Fibroblast of villous mesenchyme (primary cell): ENCODE measurements at places on chromosomes 13 and 19. TPM values are rescaled to one million over a fixed set of nuclear protein-coding genes. Genes with fewer than 3 reads are reported as not detected.

The ANGPTL4 gene
- 0.64 and 1.3 TPM in 2 replicates for total RNA-seq

The RNF17 gene
- 0.86 and 1.9 TPM in 2 replicates for total RNA-seq

- no peak for DNase-seq
Measured at GRCh38 chr19:10760273-10760944, 42.5 kb downstream of the DNM2 start.

DNA sequence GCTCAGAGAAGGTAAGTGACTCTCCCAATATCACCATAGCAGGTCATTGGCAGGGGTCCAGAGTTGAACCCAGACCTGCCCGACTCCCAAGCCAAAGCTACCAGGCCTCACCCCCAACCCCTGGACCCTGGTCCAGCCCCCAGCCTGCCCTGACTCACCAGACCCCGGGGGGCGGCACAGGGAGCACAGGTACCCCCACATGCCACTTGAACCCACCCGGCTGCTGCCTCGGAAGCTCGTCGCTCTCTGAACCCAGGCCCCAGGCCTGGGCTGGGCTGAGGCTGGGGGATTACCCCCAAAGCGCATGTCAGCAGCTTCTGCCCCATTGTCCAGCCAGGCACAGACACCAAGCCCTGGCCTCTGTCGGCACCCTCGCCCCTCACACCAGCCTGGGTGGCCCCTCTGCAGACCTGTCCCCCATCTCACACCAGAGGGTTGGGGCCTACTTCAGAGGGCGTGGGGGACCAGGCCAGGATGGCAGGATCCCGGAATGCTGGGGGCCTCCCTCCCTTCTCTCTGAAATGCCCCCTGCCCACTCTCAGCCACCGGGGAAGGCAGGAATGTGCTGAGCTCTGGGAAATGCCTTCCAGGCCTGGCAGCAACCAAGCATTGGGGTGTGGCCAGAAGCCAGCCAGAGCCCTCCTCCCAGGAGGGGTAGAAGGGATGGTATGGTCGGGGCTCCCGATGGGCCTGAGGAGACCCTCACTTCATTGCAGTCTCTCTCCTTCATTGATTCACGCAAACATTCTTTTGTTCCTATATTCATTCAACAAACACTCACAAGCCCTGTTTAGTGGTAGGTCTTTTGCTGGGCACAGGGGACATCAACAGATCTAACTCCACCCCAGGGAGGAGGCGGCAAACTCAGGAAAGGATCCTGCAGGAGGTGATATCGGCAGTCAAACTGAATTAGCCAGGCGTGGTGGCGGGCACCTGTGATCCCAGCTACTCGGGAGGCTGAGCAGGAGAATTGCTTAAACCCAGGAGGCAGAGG lies 1.7 kb upstream of the PRX start:
- no peak for DNase-seq

DNA sequence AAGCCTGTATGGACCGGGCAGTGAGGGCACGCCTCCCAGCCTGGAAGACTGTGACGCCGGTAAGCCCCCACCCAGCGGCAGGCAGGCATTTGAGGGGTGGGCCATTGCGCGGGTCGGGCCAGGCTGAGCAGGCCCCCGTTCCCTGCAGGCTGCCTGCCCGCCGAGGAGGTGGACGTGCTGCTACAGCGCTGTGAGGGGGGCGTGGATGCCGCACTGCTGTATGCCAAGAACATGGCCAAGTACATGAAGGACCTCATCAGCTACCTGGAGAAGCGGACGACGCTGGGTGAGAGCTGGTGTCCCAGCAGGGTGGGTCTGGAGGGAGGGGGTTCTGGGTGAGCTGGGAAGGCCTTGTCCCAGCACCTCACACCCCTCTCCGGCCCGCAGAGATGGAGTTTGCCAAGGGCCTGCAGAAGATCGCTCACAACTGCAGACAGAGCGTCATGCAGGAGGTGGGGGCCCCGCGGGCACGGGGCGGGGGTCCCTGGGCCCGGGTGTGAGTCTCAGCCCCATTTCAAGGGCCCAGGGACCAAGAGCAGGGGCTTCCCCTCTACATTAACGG lies 7.1 kb downstream of the ARHGAP45 start:
- no peak for DNase-seq

- no peak for DNase-seq
Measured at GRCh38 chr19:54682306-54682856, 19.6 kb downstream of the LILRB4 start.

- DNase-seq, result no peak
Measured at GRCh38 chr19:50633973-50634372, 5.7 kb downstream of the SYT3 start.

The SHISA2 gene
- total RNA-seq, result 0.32 TPM in 1 of 2 replicates, not detected in the other

GRCh38 chr13:114268344-114269280 lies 12.8 kb upstream of the UPF3A start:
- DNase-seq, result no peak

The ALDH16A1 gene
- 17.7 and 40.6 TPM in 2 replicates for total RNA-seq

- no peak for DNase-seq
Measured at GRCh38 chr19:46471811-46472543, 614 bp upstream of the PNMA8A start.

The GJB6 gene
- total RNA-seq, result not detected in 2 replicates

The ADM5 gene
- total RNA-seq, result under 0.01 and 0.32 TPM in 2 replicates

The GJA3 gene
- 0.43 and 0.97 TPM in 2 replicates for total RNA-seq

GRCh38 chr19:1377176-1377964 lies 6.3 kb upstream of the NDUFS7 start:
- no peak for DNase-seq

The MYPOP gene
- 2.6 TPM in 2 replicates for total RNA-seq

- DNase-seq, result no peak
Measured at GRCh38 chr19:46943150-46943946, 76.3 kb upstream of the NPAS1 start.

DNA sequence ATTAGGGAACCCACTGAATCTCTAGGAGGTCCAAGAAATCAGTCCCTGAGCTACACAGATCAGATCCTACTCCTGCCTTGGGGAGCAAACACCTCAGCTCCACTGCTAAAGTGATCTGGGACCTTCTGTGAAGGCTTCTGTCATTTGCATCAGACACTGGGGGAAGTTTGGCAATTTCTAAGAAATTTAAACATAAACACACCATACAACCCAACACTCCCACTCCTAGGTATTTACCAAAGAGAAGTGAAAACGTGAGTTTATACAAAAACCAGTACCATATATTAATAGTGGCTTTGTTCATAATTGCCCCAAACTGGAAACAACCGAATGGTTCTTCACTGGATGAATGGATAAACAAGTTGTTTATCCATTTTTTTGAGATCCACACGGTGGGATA lies 7.3 kb upstream of the TYROBP start:
- no peak for DNase-seq

The SIAH3 gene
- under 0.01 TPM in 1 of 2 replicates, not detected in the other for total RNA-seq

The ANGPTL8 gene
- not detected in 2 replicates for total RNA-seq

DNA sequence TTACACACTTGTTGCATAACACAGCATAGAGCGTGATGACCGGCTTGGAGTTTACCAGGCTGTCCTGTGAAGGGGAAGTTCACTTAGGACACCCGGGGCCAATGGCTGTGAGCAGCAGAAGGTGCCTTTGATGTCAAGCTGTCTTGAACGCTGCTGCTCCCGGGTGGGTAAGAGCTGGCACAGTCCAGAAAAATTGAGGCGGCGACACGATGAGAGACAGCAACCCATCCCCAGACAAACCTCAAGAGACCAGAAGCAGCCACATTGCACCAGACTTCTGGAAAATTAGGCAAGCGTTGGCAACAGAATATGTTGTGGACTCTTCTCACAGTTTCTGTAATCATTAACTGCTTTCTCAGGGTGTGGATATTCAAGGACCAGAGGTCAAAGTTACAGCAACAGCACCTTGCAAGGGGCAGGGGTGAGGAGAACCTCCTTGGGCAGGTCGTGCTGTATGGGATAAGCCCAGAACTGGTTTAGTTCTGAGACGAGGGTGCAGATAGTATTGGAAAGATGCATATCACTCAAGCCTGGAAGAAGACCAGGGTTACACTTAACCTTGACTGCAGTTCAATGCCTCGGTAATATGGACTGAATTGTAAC lies 10.1 kb downstream of the NFILZ start:
- DNase-seq, result peak; percentile 24
